ENCODE measurements at places on chromosomes 2 and 18.

DNA sequence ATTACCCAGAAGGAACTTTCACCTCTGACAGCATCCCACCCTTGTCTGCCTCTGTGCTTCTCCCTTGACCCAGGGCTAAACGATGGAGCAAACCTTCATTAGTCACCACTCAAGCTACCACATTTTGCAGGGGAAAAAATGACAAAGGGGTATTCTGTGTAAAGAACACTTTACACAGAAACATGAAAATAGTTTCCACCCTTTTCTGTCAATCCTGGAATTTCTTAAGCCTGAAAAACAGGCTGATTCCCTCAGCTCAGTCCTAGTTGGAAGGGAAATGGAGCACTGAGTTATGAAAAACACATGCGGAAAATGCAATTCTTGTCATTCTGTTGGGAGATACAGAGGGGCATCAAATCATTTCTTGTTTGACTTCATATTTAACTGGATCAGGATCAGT is 175.0 kb upstream of the HNRNPA3 start:
- DNase-seq = no peak

GRCh38 chr2:111250448-111251030 is 129.8 kb downstream of the BCL2L11 start:
- DNase-seq = no peak

GRCh38 chr2:219630770-219631405 is 3.5 kb downstream of the SLC4A3 start:
- DNase-seq = peak; percentile 1

GRCh38 chr2:163155279-163155883 is 316.8 kb upstream of the KCNH7 start:
- DNase-seq = peak; percentile 80

DNA sequence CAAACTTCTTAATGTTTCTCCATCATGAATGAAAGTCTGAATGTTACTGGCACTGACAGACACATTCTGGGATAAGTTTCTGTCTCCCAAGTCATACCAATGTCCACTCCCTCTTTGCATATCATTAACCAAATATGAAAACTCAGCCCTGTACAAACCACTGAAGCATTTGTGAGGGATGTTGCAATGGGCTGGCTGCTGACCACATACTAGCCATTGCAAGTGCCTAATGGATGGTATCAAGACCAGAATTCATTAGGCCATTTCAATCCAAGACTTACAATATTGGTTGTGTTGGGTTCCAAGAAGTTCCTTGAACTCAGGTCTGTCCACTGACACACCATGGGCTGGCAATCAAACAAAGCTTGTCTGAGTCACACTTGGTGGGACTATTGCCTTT is 73.8 kb downstream of the CBLN2 start:
- no peak for DNase-seq

DNA sequence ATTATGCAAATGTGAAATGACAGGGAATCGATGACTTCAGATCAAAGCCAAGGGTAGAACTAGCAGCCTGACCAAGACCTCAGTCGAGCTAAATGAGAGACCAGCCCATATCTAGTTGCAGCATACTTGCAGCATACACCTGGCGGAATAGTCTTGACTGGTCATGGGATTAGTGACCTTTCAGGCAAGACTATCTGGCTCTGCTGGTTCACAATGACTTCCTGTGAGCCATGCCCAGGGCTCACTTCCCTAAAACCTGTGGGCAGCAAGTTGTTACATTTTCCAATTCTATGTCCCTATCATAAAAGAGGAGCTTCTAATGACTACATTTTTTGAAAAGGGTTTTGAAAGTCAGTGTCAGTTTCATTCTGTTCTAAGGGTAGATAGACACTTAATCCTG is 1624.9 kb upstream of the CELF4 start:
- no peak for DNase-seq

- DNase-seq = no peak
Observed at GRCh38 chr18:9796011-9796410, 87.9 kb downstream of the RAB31 start.

GRCh38 chr2:21757805-21758430 is 634.1 kb downstream of the TDRD15 start:
- DNase-seq = no peak

GRCh38 chr2:95004711-95005110 is 20.8 kb upstream of the MAL start:
- DNase-seq = no peak

DNA sequence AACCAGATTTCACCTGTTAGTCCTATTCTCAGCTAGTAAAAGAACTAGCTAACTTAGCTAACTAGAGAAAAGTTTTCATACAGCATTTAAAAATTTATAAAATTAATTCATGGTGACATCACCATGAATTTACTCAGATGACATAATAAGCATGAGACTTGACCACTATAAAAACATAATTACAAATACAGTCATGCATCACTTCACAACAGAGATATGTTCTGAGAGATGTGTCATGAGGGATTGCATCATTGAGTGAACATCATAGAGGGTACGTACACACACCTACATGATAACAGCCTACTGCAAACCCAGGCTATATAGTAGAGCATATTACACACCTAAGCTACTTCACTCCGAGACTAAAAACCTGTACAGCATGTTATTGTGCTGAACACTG is 481.3 kb upstream of the CHAC2 start:
- peak; percentile 100 for DNase-seq

DNA sequence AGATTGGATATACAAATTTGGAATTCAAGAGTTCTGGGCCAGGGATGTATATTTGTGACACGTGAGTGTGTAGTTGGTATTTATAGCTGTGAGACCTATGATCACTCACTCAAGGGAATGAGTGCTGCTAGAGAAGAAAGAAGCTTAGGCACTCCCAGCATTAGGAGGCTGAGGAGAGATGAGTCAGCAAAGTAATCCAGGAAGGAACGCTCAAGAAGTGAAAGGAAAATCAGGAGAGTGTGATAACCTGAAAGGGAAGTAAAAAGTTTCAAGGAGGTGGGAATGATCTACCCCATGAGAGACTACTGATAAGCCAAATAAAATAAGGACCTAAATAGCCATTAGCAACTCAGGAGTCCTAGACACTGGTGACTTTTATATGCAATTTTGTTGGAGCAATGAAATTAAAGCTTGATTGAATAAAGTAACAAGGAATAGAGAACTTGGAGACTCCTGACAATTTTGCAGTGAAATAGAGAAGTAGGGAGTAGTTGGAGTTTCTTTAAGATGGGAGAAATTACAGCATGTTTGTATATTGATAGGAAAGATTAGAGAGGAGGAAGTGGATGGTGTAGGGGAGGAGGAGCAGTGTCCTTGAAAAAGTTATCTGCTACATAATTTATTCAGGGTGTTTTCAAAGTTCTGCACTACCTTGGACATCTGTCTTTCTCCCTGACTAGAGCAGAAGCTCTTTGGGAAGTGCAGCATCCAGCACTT is 89.9 kb downstream of the UBE2E3 start:
- no peak for DNase-seq

DNA sequence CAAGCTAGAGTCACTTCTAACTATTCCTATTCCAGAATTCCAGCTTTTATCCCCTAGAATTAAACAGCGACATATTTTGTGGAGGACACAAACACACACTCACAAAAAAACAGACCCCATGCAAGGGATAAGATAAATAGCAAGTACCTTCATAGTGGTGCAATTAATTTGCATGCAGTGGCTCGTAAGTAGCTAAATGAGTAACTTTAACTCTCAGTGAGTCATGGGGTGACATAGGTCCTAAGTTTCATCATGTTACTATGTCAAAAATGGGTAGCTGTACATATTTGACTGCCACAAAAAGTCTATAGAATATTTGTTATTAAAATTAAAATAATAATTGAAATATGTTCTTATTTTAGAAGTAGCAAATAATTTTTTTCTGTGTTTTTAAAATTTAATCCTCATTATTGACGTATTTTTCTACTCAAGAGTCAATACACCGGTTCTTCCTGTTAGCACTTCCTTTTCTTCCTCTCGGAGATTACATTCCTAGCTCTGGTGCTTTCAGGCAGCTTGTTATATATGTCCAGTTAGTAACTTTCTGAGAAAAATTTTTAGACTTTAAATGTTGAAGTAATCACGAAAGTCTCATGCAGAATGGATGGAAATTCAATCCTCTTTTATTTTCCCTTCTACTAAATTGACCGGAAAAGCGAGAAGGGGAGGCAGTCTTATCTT is 247.0 kb downstream of the KCNH7 start:
- DNase-seq = peak; percentile 7

DNA sequence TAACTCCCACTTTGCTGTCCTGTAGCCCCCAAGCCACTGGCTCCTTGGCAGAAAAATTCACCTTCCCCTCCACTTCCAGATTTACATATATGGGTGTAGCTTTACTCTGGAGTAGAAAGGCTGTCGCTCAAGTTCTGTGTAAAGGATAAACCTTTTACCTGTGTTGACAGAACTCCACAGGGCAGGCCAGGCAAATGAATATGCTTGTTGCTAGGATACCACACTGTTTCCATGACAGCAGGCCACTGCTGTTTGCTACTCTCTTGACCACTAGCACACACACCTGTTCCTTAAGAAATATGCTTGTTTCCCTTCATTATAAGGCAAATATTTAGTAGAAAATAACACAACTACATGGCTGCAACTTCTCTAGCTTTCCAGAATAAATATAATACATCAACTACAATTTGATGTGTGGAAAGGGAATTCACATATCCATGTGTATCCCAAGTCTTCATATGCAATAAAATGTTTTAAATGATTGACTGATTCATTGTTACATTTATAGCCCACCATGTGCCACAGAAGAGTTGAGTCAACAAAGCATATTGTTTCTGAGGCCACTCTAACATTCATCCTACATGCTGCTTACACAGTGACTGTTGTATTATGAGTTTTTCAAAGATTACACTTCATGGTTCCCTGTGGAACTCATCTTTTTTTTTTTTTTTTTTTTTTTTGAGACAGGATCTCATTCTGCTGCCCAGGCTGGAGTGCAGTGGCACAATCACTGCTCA is 56.2 kb upstream of the ROCK1 start:
- peak; percentile 100 for DNase-seq
